Amygdala (tissue), 56 donors: ENCODE measurements at places on chromosomes 6 and 20.
A peak's percentile ranks its signal among the peaks of the same experiment; 100 is the strongest.

- no peak for DNase-seq
These were observed 19.4 kb downstream of the TINAG start for GRCh38 chr6:54327631-54328030.

DNA sequence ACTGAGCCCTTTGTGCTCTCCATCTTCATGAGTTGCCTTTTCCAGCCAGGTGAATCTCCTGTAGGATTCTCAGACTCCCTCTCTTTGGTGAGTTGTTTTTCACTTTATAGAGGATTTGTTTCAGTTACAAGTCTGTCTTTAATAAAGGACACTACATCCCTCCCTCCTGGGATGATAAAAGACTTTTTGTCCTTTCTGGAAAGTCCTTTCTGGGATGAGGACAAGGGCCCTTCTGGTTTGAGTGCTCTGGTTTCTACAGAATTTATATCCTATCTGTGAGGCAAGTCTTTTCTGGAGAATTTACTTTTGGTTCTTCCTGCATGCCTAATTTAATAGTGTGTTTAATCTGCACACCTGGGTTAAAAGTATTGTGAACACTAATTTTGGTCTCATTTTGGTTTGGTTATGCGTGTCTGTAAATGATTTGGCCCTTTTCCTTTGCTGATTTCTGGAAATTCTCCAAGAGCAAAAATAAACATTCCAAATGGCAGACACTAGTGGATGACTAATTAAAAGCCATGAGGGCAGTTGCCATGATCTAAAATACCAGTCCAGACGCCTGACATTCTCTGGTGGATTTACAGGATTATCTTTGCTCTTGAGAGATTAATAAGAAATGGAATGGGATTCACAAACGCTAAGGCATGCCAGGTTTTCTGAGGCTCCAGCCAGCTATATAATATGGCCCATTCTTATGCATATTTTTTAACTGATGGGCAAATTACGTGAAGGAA lies 44.8 kb downstream of the TCP11 start:
- DNase-seq = no peak

GRCh38 chr6:132341646-132342045 lies 59.6 kb downstream of the MOXD1 start:
- no peak for DNase-seq

DNA sequence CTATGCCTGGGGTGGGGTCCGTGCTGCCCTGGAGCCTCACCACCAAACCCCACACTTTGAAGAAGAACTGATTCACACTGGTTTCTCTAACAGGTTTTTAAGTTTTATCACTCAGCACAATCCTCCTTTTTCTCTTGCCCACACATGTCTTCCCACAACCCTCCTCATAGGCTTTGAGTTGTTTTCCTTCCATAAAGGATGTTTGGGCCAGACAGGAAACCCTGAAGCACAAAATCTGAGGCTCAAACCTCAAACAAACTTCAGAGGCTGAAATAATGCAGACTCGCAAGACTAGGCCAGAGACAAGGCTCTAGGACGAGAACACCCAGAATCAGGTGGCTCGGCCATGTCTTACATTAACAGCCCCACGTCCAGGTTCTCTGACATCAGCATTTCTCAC lies 35.3 kb downstream of the EZR start:
- no peak for DNase-seq

DNA sequence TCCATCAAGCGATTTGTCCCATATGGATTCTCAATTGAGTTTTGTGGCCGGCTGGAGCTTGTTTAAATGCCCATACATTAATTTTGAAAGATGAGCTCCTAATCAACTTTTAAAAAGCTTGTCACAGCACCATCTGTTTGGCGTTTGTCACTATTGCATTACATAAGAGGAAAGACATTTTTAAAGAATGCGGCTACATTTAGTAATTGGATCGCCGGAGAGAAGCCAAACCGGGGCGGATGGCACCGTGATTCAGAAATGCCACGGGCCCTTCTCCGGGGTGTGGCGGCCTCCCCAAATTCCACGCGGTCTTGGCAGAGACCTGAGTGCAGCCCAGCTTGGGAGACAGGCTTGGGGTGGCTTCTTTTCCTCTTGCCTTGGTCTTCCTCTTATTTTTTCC lies 67.7 kb upstream of the ZNFX1 start:
- DNase-seq = no peak

- no peak for DNase-seq
These were observed 96.0 kb downstream of the INSM1 start for GRCh38 chr20:20463933-20464374.

- no peak for DNase-seq
These were observed 434.4 kb downstream of the HAO1 start for GRCh38 chr20:7505835-7506221.

DNA sequence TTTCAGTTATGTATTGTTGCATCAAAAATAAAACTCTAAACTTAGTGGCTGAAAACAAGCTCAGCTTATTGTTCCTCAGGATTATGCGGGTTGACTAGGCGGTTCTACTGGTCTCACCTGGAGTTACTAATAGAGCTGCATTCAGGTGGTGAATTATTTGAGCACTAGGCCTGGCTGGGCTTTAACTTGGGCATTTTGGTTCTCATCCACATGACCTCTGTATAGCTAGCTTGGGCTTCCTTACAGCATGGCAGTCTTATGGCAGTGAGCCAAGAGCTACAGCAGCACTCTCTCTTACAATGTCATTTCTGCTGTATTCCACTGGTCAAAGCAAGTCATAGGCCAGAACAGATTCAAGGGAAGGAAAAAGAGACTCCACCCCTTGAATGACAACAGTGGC lies 1.6 kb downstream of the PGBD1 start:
- DNase-seq = no peak

- peak; percentile 54 for DNase-seq
These were observed 89.7 kb upstream of the QKI start for GRCh38 chr6:163324688-163325389.

DNA sequence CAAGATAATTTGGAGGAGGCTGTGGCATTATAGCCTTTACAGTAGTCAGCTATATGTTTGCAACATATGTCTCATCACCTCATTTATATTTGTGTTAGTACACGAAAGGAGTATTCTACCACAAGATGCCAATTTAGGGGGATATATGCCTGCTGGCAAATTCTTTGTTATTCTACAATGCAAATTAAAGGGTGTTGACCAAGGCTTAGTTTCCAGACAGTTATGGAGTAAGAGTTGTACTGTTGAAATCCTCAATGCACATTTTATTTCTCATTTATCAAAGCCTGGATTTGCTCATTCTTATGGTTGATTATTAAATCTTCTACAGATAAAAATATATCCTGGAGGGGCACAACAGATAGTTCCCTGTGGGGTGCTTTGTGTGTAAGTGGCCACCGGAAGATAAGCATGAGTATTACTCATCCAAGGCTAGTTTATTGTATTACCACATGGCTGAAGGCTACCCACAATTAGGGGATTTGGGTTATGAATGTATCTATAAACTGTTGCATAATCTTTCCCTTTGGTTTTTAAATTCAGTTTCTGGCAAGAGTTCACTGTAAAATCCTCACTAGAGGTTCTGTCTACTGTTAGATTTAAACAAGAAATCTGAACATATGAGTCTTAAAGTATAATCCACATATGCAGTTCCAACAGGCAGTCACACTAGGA lies 9.0 kb downstream of the CST9 start:
- no peak for DNase-seq

DNA sequence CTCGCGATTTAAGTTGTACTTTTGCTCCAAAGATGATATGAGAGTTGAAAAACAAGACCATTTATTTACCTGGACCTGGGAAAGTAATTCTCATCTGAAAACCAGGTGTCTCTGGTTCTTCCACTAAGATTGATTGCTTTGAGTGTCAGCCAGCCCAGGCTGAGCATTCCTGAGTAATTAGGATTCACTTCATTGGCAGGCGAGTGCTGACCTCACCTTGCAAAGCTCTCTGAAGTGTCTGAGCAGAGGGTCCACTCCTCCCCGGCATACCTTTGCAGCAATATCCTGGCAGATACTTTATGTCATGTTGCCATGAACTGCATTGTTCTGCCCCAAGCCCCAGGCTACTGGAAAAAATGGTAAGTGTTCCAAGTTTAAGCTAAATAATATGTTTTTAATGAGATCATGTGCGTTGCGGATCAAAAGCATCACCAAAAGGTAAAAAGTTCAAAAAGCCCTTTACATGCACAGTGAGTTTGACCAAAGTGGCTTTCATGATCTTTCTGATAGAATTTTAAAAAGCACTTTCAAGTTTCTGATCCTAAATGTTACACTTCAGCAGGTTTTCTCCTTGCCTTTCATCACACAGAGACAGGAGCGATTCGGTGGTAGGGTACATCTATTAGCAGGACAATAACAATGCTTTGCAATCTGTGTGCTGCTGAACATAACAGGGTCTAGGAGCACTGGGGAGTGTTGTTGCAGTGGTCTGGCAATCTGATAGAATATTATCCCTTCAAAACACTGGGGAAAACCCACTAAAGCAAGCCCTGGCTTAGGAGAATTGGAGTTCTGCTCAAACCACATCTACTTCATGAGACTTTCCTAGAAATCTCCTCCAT lies 127.8 kb upstream of the EEF1E1 start:
- no peak for DNase-seq

DNA sequence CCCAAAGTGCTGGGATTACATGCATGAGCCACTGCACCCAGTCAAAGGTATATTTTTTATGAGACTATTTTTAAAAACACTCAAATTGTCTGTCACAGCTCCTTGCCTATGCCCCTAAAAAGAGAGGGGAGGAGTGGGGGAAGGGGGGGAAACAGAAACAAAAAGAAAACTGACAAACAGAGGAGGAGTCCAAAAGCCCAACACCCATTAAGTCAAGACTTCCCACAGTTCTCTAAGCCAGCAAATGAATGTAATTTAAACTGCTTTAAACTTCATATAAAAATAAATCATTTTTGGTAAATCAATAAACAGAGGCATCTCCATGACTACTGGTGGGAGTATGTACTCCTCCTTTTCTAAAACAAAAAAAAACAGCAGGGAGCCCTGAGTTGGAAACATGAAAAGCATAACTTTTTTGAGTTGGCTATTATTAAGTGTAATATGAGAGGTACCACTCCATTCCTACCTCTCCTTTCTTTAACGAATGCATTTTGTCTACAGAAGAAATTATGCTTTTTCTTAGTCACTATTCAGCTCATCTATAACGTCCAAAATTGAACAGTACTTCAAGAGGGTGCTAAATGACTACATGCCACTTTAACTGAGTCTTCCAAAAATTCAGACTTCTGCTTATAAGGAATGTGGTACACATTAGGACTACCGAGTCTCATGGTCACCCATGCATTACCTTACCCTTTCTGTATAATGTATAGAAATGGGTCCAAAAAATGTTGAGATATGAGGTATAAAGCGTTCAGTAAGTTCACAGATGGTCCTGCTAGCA lies 119.0 kb upstream of the PRSS16 start:
- no peak for DNase-seq

DNA sequence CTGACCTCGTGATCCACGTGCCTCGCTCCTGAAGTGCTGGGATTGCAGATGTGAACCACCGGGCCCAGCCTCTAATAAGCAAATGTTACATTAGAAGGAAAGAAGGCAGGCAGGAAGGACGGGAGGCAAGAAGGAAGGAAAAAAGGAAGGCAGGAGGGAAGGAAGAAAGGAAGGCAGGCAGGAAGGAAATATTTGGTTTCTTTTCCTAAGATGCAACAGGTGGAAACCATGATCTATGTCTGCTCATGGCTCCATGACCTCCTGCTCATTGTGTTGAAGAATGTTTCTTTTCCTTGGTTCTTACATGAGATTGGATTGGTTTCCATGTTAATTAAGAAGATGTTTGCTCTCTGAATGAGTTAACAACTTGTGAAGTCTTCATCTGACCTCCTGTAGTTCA lies 91.8 kb upstream of the SNX9 start:
- no peak for DNase-seq

DNA sequence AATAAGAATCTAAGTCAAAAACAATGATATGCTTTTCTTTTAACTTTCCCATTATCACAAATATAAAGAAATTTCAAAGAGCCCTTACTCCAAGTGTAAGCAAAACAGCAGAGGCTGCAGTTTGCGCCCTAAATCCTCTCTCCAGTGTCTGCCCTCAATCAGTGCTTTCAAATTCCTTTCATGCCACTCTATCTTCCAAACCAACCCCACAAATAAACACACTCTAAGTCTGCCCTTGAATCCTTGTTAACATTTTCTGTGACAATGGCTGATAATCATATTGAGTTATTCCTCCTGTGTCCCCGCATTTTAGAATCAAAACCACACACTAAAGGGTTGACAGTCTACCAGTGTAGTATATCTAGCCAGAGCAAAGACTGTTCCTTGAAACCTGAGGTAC lies 317.9 kb upstream of the MARCKS start:
- DNase-seq = no peak

GRCh38 chr20:3765171-3765882 lies 2.2 kb downstream of the ADISSP start:
- DNase-seq = no peak

DNA sequence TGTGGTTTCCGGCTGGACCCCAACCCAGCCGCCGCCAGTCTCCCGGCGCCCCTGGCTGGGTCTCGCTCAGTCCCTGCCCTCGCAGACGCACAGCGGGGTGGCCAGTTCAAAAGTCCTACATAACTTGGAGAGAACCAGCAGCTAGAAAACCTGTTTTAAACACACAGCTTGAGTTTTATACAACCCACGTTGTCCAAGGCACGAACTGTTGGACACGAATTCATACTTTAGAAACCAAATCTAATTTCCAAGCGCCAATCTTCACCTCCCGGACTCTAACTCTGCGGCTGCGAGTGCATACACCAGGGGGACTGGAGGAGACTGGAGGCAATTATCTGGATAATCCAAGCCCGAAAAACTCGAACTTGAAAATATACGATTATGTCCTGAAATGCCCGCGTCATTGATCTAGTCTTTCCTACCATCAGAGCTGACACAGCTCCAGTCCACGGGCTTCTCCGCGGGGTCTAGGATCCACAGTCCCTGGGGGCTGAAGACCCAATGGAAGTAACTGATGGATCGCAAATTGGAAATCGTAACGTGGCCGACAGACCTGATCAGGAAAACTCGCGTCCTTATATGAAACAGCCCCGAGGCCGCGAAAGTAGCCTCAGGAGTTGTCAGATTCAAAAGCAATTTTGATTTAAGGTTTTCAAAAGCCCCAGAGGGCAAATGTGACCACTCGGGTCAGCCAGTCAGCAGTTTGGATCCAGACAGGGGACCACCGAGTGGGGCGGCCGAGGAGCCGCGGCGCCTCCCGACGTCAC lies 843 bp upstream of the HEY2 start:
- DNase-seq = no peak

- DNase-seq = no peak
These were observed 59.2 kb upstream of the TINAG start for GRCh38 chr6:54248994-54249393.

GRCh38 chr6:139751179-139751578 lies 376.7 kb upstream of the CITED2 start:
- no peak for DNase-seq

DNA sequence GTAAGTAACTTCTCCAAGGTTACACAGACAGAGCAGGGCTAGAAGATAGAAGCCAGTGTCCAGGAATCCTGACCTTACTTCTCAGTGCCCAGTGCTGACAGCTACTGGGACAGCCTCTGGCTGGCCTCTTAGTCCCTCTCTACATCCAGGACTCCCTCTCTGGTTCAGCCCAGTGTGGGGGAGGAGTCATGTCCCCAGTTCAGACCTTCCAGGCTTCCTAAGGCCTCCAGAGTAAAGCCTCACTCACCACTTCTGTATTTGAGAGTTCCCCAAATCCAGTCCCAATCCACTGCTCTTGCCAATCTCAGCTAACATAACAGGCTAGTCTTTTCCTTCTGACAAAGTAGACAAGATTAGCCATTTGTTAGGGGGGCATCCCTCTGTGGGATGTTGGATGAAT lies 36.9 kb upstream of the EPB41L1 start:
- DNase-seq = no peak

- no peak for DNase-seq
These were observed 92.6 kb downstream of the RNGTT start for GRCh38 chr6:88870717-88871330.

GRCh38 chr6:32188381-32189068 lies 1.5 kb downstream of the PBX2 start:
- no peak for DNase-seq
